ENCODE measurements at places on chromosomes 6 and 20.

DNA sequence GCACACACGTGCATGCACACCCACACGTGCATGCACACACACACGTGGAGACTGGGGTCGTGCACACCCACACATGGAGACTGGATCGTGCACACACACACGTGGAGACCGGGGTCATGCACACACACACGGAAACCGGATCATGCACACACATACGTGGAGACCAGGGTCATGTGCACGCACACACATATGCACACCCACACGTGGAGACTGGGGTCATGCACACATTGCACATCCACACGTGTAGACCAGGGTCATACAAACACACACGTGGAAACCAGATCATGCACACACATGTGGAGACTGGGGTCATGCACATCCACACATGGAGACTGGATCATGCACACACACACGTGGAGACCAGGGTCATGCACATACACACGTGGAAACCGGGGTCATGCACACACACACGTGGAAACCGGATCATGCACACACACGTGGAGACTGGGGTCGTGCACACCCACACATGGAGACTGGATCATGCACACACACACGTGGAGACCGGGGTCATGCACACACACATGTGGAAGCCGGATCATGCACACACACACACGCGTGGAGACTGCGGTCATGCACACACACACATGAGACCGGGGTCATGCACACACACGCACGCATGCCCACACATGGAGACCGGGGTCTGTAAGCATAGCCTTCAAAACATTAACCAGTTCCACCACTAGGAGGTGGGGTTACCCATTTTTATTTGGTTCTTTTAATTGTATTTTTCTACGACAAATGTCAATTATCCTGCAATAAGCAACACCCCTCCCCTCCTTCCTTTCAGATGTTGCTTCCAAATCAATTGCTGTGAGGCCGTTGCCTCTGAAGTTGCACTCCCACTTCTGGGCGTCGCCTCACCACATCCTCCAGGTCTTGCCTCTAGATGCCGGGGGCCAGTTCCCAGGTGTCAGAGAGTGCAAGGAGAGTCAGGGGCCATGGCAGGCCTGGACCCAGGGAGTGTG is 95.8 kb downstream of the TMEM242 start:
- no peak overlapping the region for H3K4me3 ChIP-seq
- H3K36me3 ChIP-seq: no peaks in the 10 kb centered on the region
- no peaks in the 10 kb centered on the region for H3K27me3 ChIP-seq
- H3K27ac ChIP-seq: peak overlapping the region; percentile 54
- no peaks in the 10 kb centered on the region for H3K4me1 ChIP-seq

GRCh38 chr6:34131326-34132290 is 14.3 kb downstream of the GRM4 start:
- no peaks in the 10 kb centered on the region for H3K27me3 ChIP-seq
- H3K27ac ChIP-seq: no peak overlapping the region
- H3K4me1 ChIP-seq: no peaks in the 10 kb centered on the region
- no peak for DNase-seq

GRCh38 chr6:43478008-43478372 is 620 bp downstream of the TJAP1 start:
- no peaks in the 10 kb centered on the region for H3K27me3 ChIP-seq
- peaks cover 47% of the 10 kb centered on the region for H3K4me1 ChIP-seq
- DNase-seq: no peak
- H3K27ac ChIP-seq: peak overlapping the region; percentile 90
- no peaks in the 10 kb centered on the region for H3K36me3 ChIP-seq

DNA sequence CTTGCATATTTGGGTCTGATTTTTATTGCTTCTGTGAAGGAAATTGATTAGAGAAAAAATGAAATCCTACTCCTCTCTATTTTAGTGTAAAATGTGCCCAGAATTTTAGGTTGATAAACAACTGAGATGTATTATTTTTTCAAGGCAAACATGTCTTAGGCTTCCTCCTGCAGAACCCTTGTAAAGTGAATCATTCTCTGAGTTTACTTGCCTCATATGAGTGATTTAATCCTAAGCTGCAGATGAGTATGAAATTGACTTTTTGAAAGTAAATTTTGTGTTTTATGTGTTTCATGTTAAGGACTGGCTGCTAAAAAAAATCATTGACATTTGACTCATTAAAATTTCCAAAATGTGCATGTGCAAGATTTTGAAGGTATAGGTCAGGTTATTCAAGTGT is 138.5 kb upstream of the PHACTR1 start:
- peaks cover 13% of the 10 kb centered on the region for H3K4me1 ChIP-seq
- H3K27me3 ChIP-seq: no peaks in the 10 kb centered on the region
- H3K27ac ChIP-seq: no peak overlapping the region
- H3K4me3 ChIP-seq: no peak overlapping the region

DNA sequence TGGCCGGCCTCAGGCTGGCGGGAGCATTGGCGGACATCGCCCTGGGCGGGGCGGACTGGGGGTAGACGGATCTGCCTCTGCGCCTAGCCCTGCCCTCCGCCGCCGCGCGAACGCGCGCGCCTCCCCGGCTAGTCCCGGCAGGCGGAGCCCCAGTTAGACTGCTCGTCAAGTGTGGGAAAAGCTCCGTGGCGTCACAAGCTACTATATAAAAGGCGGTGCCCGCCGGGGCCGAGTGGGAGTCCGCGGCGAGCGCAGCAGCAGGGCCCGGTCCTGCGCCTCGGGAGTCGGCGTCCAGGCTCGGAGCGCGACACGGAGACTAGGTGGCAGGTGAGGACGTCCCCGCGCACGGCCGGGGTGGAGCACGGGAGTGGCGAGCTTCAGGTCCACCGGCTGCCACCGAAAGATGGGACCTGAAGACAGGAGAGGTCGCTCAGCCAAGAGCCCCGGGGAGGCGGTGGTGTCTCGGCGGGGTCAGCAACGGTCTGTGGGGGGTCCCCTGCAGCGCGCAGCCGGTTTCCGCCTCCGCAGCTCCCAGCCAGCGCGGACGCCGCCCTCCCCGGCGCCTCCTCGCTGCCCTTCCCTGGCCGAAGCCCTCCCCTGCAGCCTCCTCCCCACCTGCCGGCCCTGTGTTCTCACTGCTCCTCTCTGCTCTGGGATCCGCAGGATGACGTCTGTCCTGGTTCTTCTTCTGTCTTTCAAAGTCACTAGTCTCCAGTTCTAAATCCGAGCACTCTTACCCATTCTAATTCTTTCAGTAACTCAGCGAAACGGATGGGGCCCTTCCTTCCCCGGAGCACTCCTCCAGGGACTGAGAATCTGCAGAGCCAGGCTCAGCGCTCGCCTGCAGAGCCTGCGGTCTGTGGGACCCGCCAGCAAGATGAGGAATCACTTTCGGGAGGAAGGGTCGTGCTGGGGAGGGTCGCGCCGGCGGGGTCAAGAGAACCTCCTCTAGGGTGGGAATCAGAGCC is 4.3 kb upstream of the RIPK1 start:
- DNase-seq: no peak
- no peaks in the 10 kb centered on the region for H3K27me3 ChIP-seq
- H3K4me3 ChIP-seq: peak overlapping the region; percentile 69
- peaks cover 32% of the 10 kb centered on the region for H3K4me1 ChIP-seq
- H3K36me3 ChIP-seq: no peaks in the 10 kb centered on the region
- peak overlapping the region; percentile 95 for H3K27ac ChIP-seq

DNA sequence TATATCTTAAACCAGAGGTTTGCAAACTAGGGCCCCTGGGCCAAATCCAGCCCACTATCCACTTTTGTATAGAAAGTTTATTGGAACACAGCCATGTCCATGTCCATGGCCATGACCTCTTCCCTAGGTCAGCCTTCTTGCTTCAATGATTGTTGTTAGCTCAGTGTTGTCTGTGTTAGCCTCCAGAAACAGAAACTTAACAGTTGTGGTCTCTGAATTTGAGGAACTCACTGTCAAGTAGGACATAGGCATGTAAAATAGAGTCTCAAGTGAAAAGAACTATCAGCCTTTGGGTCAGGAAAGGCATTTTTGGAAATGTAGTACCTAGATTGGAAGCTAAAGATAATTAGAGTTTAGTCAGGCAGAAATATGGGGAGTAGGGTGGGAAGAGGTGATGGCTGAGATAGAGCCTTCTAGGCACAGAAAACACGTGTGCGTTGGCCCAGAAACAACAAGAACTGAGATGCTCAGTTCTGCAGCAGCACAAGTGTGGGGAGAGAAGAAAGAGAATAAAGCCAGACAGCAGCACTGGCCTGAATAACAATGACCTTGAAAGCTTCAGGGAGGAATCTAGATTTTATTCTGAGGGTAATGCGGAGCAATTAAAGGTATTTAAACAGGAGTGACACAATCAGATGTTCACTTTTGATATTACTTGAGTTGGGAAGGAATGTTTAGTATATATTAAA is 87.0 kb upstream of the OLIG3 start:
- no peaks in the 10 kb centered on the region for H3K36me3 ChIP-seq
- DNase-seq: no peak
- no peaks in the 10 kb centered on the region for H3K27me3 ChIP-seq
- no peak overlapping the region for H3K4me3 ChIP-seq

- H3K27ac ChIP-seq: no peak overlapping the region
- no peak for DNase-seq
- H3K36me3 ChIP-seq: no peaks in the 10 kb centered on the region
- no peaks in the 10 kb centered on the region for H3K27me3 ChIP-seq
These were observed 17.4 kb upstream of the PRDM13 start for GRCh38 chr6:99589290-99589672.

- no peaks in the 10 kb centered on the region for H3K27me3 ChIP-seq
- no peak overlapping the region for H3K4me3 ChIP-seq
- H3K36me3 ChIP-seq: no peaks in the 10 kb centered on the region
- DNase-seq: no peak
- no peaks in the 10 kb centered on the region for H3K4me1 ChIP-seq
These were observed 6.5 kb upstream of the ZNF343 start for GRCh38 chr20:2515203-2515602.

- no peak overlapping the region for H3K27ac ChIP-seq
- no peaks in the 10 kb centered on the region for H3K4me1 ChIP-seq
- H3K4me3 ChIP-seq: no peak overlapping the region
- no peak for DNase-seq
These were observed 93.6 kb downstream of the STXBP5 start for GRCh38 chr6:147297663-147298316.

DNA sequence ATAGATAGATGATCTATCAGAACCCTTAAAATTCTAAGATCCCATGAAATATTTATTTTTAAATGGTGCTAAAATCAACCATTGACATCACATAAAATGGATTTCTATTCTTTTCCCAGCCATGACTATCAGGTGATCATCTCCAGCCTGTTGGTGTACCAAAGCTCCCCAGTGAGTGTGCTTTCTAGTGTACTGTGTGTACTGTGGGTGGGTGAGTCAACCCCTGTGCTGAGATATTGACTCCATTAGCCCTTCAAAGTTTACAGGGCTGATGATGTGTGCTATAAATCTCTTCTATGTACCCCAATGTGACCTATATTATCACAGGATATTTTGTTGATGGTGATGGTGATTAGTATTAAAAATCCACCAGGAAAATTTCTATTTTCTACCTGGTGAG is 344.6 kb downstream of the MMUT start:
- no peaks in the 10 kb centered on the region for H3K4me1 ChIP-seq
- H3K36me3 ChIP-seq: no peaks in the 10 kb centered on the region
- H3K4me3 ChIP-seq: no peak overlapping the region
- H3K27ac ChIP-seq: no peak overlapping the region
- no peak for DNase-seq

- H3K27ac ChIP-seq: peak overlapping the region; percentile 41
- peaks cover 44% of the 10 kb centered on the region for H3K4me1 ChIP-seq
- H3K27me3 ChIP-seq: no peaks in the 10 kb centered on the region
- H3K36me3 ChIP-seq: no peaks in the 10 kb centered on the region
These were observed 102.3 kb downstream of the HIVEP2 start for GRCh38 chr6:142842418-142843261.

- H3K4me3 ChIP-seq: no peak overlapping the region
- no peak overlapping the region for H3K27ac ChIP-seq
- H3K36me3 ChIP-seq: no peaks in the 10 kb centered on the region
- H3K4me1 ChIP-seq: no peaks in the 10 kb centered on the region
- no peak for DNase-seq
These were observed 93.7 kb upstream of the CBLN4 start for GRCh38 chr20:56098981-56099500.

DNA sequence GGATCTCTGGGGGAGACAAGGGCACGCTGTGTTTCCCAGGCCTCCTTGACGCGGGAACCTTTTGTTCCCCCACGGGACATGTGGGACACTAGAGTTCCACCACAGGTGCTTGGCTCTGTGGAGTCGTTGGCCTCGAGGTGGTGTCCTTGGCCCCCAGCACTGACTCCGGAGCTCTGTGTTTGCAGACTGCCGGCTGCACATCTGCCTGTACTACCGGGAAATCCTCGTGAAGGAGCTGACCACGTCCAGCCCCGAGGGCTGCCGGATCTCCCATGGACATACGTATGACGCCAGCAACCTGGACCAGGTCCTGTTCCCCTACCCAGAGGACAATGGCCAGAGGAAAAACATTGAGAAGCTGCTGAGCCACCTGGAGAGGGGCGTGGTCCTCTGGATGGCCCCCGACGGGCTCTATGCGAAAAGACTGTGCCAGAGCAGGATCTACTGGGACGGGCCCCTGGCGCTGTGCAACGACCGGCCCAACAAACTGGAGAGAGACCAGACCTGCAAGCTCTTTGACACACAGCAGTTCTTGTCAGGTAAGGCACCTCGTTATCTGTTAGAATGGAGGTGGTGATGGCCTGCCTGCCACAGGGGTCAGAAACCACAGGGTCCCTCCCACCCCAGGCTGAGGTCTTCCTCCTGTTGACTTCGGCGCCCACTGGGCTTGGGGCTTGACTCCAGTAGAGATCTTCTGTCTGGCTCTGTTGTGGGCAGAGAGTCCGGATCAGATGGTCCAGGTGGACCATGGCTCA is 9.9 kb downstream of the IRF4 start:
- H3K4me3 ChIP-seq: no peak overlapping the region
- H3K36me3 ChIP-seq: no peaks in the 10 kb centered on the region
- H3K27me3 ChIP-seq: no peaks in the 10 kb centered on the region
- DNase-seq: no peak

- H3K36me3 ChIP-seq: no peaks in the 10 kb centered on the region
- no peaks in the 10 kb centered on the region for H3K27me3 ChIP-seq
- H3K4me1 ChIP-seq: peaks cover 16% of the 10 kb centered on the region
- no peak for DNase-seq
- H3K27ac ChIP-seq: peak overlapping the region; percentile 91
- H3K4me3 ChIP-seq: peak overlapping the region; percentile 89
These were observed 538 bp upstream of the ZFP64 start for GRCh38 chr20:52191916-52192718.

DNA sequence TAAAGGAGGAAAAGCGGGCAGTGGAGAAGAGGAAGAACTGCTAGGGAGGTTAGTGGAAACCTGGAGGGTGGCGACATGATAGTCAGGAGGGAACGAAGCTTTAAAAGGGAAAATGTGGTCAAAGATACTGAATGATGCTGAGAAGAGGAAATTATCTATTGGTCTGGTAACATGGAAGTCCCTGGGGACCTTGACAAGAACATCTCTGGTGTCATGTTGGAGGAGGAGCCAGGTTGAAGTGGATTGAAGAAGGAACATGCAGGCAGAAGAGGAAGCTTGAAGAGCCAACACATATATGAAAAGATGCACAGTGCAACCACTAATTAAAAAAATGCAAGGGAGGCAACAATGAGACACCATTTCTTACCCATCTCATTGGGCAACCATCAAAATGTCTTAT is 251.9 kb upstream of the RNF24 start:
- no peaks in the 10 kb centered on the region for H3K36me3 ChIP-seq
- H3K27ac ChIP-seq: no peak overlapping the region
- H3K27me3 ChIP-seq: no peaks in the 10 kb centered on the region
- DNase-seq: no peak
- no peaks in the 10 kb centered on the region for H3K4me1 ChIP-seq

- no peak overlapping the region for H3K4me3 ChIP-seq
- DNase-seq: no peak
- H3K36me3 ChIP-seq: no peaks in the 10 kb centered on the region
- H3K27ac ChIP-seq: no peak overlapping the region
- no peaks in the 10 kb centered on the region for H3K27me3 ChIP-seq
These were observed 5.1 kb downstream of the HLA-F start for GRCh38 chr6:29728173-29728874.
